NCI-H82 (cell line): ENCODE measurements at places on chromosomes 6 and 20.

GRCh38 chr6:156622185-156622584 lies 155.0 kb upstream of the ARID1B start:
- DNase-seq: no peak

DNA sequence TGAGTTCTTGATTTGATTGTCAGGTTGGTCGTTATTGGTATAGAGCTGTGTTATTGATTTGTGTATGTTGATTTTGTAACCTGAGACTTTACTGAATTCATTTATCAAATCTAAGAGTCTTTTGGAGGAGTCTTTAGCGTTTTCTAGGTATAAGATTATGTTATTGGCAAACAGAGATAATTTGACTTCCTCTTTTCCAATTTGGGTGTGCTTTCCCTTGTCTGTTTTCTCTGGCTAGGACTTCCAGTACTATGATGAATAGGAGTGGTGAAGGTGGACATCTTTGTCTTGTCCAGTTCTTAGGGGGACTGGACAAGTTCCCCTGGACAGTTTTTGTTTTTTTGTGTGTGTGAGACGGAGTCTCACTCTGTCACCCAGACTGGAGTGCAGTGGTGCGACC lies 17.4 kb downstream of the HLA-DOA start:
- DNase-seq: no peak

DNA sequence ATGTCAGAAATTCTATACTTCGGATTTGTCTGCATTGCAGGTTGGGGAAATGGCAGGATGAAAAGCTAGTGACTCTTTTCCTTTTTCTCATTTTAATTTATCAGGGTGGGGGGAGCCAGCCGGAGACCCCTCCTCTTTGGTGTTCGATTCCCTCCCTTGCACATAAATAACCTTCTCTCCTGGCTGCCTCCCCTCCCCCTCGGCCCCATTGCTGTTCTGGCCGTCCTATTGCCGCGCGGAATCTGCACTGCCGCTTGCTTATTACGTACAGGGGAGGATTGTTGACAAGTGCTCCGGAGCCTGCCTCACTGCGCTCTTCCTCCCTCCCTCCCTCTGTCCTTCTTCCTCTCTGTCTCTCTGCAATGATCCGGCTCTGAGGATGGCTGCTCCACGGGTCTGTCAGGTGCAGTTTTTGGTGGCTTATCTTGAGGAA lies 154.7 kb downstream of the JARID2 start:
- DNase-seq: peak; percentile 95

DNA sequence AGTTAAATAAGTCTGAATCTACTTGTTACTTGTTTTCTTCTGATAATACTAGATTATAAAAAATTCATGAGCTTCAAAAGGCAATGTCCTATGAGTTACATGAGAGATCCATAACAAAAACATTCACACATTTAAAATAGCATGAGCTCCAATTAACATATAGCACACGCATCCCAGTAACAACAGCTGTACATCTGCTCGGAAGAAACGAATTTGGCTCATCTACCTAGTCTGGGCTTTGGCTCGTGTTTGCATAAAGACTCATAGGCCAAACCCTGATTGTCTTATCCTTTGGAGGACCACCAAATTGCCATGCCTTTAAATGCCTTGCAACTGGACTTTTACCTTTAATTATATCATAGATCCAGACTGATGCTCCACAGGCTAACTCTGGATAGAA lies 259.7 kb upstream of the CHD6 start:
- no peak for DNase-seq

GRCh38 chr6:141986457-141986856 lies 146.3 kb upstream of the GJE1 start:
- no peak for DNase-seq

- no peak for DNase-seq
Observed at GRCh38 chr6:247351-247750, 44.9 kb upstream of the DUSP22 start.

DNA sequence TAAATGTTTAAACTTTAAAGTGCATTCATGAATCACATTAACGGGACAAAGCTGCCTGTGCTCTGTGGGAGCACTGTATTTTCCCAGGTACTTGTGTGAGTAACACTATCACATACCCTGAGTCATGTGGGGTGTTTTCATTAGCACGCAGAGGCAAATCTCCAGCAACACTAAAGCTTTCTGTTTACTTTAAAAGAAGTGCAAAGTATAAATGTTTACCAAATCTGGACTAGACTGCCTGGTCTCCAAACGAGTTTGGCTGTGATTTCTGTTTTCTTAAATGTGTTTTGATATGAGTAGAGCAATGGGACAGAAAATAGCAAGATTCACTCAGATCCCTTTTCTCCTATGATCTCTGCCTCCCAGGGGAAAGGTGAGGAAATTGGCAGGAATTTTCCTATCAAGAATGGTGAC lies 28.8 kb upstream of the RIPPLY2 start:
- DNase-seq: no peak

DNA sequence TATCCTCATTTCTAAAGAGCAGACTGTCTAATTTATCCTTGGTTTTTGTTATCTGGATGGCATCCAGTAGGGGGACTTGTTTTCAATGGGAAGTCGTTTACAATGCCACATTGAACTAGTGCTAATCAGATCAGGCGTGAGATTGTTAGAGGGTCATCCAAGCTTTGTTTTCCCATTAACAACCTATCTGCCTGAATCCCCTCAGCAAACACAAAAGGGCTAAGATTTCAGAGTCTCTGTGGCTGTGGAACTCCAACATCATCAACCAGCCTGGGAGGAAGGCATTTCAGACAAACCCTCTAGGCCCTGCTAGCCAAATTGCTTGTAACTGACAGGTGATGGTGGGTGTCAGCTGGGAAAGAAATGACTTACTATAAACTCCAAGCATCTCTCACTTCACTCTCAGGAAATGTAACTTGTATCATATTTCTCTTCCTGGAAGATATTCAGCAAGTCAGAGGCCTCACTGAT lies 47.7 kb downstream of the COL19A1 start:
- peak; percentile 70 for DNase-seq
